NCI-H1048 (cell line): ENCODE measurements at places on chromosomes 13 and 19.

DNA sequence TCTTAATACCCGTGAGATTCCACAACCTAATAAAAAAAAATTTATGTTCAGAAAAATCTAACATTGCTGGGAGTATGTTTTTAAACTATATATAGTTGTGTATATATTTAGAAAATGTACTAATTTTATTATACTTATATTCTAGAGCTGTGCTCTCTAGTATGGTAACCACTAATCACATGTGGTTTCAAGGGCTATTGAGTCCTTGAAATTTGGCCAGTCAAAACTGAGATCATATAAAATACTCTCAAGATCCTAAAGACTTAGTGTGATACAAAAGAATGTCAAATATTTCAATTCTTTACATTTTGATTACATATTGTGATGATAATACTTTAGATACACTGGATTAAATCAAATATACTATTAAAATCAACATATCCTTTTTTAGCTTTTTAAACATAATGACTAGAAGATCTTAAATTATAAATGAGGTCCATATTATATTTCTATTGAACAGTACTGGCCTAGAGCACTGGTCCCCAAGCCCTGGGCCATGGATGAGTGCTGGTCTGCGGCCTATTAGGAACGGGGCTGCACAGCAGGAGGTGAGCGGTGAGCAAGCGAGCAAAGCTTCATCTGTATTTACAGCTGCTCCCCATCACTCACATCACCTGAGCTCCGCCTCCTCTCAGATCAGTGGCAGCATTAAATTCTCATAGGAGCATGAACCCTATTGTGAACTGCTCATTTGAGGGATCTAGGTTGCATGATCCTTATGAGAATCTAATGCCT lies 176.5 kb upstream of the NBEA start:
- DNase-seq, result no peak

GRCh38 chr13:111174377-111175114 lies 59.4 kb downstream of the ARHGEF7 start:
- DNase-seq, result no peak

DNA sequence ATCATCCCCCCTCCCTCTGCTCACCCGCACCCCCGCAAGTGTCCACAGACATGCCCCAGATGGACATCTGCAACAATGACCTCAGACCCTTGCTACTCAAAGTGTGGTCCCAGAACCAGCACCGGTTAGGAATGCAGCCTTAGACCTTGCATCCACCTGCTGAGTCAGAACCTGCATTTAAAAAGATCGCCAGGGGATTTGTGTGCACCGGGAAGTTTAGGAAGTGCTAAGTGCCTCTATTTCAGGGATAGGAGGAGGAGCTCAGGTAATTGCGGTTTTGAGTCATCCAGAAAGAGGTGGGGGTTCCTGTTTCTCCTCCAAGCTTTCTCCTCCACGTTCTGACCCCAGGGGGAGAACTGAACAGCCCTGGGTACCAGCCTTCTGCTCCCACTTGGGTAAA lies 46.2 kb downstream of the CACNA1A start:
- no peak for DNase-seq

DNA sequence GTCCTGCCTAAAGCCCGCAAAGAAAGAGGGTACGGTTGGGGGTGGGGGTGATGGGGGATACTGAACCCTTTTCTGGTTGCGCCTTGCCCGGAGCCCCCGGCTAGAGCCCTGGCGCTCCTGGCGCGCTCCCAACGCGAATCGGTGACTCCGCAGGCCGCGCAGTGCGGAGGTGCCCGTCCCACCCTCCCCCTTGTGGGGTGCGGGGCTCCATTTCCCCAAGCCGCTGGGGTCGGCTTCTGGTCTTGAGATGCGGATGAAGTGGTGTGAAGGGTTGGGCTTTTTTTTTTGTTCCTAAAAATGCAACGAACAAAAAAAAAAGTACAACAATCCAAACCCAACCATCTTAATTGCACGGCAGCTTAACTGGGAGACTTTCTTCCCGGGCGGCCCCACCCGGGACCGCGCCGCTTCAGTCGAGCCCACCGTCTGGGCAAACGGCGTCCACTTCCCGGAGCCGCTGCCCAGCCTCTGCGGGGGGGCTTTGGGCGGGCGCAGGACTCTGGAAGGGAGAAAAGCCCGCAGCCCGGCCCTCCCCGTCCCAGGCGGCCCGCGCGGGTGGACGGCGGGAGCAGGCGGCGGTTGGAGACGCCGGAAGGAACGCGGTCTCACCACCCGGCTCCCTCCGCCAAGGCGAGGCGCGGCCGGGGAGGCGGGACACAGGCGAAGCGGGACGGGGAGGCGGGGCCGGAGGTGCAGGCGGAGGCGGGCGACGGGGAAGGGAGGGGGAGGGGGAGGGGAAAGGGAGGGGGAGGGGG lies 504 bp upstream of the TRIM13 start:
- DNase-seq, result no peak

GRCh38 chr19:30817965-30818567 lies 445.9 kb downstream of the ZNF536 start:
- no peak for DNase-seq

DNA sequence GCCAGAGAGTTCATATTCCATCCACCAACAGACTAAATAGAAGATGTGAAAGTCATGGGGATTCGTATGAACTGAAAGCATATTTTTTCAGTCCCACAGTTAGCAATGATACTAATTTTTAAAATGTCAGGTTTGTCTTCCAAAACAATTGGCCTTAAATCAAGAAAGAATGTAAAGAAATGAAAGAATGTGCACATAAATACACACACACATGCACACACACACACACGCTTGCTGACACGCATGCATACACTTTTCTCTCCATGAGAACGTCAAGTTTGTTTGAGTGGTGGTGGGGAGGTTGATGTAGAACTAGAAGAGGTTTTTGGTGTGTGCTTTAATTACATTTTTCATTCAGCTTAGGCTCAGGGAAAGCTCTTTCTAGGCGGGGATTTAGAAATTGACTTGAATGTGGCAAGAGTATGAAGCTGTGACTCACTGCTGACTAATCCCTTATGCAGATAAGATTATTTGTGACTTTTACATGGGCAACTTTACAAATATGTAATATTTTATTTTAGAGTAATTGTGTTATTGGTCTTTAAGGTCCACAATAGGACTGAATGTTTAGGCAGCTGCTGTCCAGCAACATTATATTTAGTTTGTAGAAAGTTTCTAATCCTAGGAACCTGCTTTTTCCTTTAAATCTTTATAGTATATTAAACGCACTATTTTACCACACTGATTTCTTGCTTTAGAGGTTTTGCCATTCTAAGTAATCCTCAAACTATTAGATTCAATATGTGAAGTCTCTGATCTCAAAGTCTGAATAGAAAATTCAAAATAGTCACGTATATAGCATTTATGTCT lies 18.8 kb downstream of the FLT1 start:
- no peak for DNase-seq

- peak; percentile 81 for DNase-seq
Observed at GRCh38 chr19:49929611-49930482, 543 bp upstream of the NUP62 start.

DNA sequence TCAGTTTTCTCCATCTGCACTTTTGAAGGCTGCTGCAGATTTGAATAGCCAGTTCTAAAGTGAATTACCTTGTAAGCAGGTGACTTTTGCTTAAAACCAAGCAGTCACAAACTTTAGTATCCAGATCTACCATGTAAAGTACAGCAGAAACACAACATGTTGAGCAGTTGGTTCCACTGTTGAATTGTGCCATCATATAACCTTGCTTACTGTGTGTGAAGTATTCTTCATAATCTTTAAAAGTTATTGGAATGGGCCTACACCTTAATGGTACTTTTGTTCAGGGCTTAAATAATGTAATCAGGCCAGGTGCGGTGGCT lies 23.2 kb upstream of the MTUS2 start:
- no peak for DNase-seq

- no peak for DNase-seq
Observed at GRCh38 chr13:103192511-103193135, 126.4 kb upstream of the SLC10A2 start.

- no peak for DNase-seq
Observed at GRCh38 chr19:51550848-51551672, 19.6 kb upstream of the SIGLEC6 start.

DNA sequence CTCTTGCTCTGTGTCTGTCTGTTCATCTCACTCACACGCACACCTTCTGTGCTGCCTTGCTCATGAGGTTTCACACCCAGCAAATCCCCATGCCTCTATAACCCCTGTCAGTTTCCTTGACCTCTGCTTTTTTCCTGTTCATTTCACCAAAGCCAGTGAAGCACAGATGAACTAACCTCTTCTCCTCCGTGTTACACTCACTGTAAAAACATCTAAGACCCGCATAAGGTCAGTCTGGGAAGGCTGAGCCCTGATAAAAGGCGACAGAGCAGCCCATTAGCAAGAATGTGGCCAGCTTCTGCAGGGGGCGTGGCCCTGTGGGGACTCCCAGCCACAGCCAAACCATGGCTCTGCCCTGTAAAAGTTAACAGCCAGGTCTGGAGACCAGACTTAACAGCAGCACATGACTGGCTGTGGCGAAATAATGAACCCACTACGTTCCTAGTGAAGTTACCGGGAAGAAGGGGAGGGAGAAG lies 42.8 kb upstream of the NPAS1 start:
- DNase-seq, result no peak

- no peak for DNase-seq
Observed at GRCh38 chr19:49188626-49189200, 31.1 kb downstream of the TRPM4 start.

DNA sequence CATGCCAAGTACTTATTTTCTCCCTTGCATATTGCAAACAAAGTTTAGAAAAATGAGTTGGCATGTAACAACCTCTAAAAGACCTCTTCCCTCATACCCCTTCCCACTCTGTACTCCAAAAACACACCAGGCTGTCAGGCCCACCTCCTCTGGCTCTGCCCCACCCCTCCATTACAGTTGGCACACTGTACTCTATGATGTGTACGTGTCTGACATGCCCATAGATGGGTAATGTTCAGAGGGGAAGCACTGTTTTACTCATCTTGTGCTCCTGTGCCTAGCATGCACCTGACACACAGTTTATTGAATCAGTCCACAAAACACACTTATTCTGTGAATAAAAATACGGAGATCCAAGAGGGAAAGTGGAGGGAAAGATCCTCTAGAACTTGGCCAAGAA lies 45.6 kb downstream of the SERPINE3 start:
- DNase-seq, result no peak

DNA sequence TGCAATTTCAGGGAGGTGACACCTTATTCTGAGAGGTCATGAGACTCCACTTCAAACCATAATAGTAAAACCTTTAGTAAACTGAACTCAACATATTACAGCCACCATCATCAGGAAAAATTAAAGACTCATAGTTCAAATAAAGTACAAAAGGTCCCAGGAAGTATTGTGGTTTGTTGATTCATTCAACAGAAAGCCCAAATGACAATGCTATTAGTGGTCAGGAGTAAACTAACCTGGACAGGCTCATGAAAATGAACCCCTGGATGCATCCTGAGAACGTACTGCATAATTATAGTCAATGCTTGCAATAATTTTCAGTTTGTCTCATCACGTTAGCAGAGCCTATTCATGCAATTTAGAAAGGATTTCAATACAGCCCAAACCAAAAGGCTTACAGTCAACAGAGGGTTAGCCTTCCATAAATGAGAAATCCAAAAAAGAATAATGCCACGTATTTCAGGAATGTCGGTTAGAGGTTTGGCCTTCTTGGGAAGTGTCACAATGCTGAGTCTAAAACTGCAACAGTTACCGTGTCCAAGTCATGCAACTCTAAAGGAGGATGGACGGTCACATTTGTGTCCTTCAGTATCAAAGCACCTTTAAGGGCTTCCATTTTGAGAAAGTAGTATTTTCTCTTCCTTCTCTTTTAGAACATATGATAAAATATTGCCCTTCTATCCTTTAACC lies 280.8 kb downstream of the ABCC4 start:
- DNase-seq, result no peak

- DNase-seq, result no peak
Observed at GRCh38 chr13:34634448-34634847, 307.6 kb upstream of the NBEA start.

DNA sequence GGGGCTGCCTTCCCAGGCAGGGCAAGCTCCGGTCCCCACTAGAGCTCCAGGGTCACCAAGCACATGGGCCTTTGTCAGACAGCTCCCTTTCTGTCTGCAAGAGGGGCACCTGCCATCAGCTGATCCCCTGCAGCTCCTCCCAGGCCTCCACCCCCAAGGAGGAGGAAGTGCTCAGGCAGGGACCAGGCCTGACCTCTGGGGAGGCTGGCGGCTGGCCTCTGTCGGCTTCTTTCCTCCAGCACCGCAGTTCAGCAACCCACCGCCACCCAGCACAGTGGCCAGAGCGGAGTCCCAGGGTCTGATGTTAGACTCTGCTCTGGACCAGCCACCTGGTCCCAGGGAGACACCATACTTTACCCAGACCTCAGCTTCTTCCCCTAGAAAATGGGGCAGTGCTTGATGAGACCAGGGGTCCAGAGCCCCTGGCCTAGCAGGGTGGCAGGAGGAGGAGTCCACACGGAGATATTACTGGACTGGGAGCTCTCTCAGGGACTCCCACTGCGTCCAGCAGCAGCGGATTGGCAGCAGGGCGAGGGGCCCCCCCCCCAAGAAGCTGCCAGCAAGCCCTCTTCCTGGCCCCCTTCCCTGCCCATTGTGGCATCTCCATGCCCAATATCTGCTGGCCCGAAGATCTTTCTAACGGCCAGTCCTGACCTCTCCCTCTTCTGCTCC lies 24.1 kb downstream of the NKPD1 start:
- DNase-seq, result no peak

DNA sequence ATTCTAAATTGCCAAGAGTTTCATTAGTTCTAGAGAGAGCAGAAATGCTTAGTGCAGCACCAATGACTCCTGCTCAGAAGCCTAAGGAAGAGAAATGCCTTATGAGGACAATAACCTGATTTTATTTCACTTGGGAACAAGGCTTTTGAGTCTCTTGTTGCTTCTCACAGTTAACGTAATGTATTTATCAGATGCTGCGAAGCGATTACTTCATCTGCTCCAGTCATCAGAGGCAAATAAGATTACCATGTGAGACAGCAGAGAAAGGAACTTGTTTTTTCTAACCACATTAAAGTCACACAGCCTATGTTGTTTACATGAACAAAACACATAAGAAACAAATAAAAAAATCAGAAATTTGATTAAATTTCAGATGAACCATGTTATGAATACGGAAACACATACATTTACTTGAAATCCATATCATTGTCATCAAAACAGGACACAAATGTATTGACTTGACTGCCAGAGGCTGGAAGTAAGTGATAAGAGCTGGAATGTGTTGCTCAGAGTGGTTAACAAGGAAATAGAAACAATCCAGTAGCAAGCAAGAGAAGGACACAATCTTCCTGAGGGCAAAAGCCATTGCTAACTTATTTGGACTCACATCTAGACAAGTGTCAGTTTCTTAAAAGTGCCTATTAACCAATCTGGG lies 147.3 kb downstream of the LHFPL6 start:
- no peak for DNase-seq

DNA sequence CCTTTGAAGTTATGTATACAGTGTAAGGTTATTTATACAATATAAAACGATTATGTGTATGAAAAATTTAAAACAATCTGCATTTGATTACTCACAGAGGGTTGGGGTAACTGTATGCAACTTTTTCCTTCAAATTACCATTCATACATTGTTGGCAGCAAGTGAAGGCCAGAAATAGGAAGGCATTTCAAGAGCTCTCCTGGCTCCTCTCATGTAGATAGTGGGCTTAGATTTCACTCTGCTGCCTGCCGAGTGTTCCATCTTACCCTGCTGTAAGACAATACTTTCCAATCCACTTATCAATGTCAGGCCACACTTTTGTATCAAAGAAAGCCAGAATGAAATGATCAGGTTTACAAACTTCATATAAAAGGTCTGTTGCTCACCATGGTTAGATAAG lies 245.2 kb downstream of the DNAJC15 start:
- DNase-seq, result no peak
